ENCODE measurements at places on chromosomes 7 and 10.

GRCh38 chr10:20616056-20616671, 280.9 kb downstream of the NEBL start:
- no peak for DNase-seq

DNA sequence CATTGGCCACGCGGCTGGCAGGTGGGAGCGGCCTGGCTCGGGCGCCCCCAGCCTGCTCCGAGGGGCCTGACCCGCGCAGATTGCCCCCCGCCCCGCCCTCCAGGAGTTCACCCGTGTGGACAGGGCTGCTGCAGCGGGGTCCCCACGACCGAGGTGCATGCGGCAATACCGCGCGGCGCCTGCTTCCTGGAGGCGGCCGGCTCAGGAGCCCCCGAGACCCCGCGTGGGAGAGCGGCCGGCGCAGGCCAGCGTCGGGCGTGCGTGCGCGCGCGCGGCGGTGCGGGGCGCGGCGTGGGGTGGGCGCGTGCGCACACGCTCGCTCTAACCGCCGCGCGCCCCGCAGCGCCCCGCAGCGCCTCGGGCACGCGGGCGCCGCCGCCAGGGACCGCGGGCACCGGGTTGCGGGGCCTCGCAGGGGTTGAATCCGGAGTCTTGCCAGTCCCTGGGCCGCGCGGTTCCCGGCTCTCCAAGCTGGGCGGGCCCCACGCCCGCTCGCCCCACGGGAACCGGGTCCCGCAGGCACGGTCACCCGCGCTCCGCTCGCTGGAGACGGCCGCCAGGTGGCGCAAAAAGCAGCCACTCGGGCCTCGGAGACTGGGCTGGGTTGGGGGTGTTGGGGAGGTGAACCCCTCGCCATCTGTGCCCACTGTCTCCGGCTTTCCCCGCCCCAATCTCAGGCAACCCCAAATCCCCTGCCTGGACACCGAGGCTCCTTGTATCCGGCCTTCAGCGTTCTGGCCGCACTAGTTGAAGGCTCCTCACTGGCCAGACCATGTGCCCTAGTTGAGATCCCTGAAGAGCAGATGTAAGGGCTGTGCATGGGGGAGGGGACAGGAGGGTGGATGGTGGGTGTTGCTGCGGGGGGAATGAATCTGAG, 1.3 kb upstream of the ACHE start:
- peak; percentile 27 for DNase-seq

DNA sequence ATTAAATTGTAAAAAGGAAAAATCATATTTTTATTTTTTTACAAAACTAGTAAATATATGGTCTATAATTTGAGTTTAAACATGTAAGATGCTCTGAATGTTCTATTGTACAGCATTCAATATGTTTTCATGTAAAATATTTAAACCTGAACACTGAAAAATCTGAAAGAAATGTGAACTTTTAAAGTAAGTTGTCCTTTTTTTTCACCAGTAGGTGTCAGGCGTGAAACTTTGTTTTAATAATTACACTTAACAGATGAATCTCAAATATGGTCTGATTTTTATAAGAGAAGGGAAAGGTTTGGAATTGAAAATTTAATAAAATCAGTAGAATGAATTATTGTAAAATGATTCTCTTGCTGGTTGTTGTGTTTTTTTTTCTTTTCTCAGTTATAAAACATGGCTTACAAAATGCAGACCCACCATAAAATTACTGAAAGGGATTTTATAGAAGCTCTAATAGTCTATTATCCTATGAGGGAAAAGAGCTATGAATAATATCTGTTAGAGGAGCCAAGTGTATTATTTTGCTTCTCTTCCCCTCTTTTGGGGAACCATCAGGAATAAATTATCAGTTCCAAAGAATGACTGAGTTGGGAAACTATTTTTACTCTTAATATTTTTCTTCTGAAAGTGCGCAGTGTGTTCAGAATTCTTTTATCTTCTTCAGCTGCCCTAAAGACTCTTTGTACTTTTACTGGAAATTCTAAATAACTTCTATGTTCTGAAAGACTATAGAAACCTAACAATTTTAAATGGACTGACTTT, 217.7 kb upstream of the FZD1 start:
- no peak for DNase-seq

- DNase-seq = peak; percentile 37
These were observed 102.8 kb upstream of the ZNF438 start for GRCh38 chr10:31134311-31134952.

GRCh38 chr10:66982792-66983474, 57.1 kb downstream of the LRRTM3 start:
- DNase-seq = no peak

GRCh38 chr7:66176914-66177313, 28.2 kb upstream of the TPST1 start:
- no peak for DNase-seq

- DNase-seq = peak; percentile 83
These were observed 8.1 kb downstream of the DNAH11 start for GRCh38 chr7:21550821-21551531.

GRCh38 chr10:119291223-119291900, 84.0 kb downstream of the GRK5 start:
- no peak for DNase-seq

DNA sequence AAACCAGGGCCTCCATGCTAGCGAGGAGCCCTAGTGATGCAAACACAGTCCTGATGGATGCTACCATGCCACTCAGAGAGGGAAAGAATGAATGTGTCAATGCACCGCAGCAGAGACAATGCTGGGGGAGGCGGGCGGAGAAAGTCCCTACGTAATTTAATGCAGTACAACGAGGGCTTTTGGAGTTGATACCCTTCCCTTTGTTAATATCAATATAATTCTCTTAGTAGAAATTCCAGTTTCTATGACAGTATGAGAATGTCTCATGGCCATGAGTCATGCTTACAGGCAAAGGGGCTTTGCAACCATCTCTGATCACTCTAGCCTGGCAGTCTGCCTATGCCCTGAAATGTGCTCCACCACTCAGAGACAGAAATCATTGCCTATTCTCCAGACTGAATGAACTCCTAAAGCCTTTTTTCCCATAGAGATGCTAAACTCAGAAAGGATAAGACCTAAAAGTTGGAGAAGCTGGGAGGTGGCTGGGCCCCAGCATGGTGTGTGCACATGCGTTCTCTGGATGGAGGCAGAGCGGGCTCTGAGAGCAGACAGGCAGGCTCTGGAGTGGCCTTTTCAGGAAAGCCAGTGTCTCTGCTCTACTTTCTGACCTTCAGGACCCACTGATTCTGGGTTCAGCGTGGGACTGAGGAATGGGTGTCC, 20.3 kb upstream of the GIMAP2 start:
- DNase-seq = no peak

GRCh38 chr10:29595636-29596225, 39.0 kb downstream of the SVIL start:
- DNase-seq = peak; percentile 48

DNA sequence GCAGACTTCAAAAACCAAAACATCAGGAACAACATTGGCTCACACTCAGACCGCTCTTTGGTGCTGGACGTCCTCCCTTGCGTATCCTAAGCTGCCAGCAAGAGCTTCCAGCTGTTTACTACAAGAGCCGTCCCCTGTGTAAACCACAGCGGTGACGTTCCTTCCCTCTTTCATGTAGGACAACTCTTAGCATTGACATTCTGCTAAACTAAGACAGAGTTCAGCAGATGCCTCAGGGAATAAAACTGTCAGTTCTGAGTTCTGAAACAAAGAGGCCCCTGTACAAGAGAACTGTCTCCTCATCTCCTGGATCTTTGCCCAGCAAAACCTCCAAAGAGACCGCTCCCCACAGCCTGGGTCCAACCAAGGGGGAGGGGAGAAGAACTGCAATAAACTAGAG, 57.8 kb upstream of the OPALIN start:
- DNase-seq = peak; percentile 3

DNA sequence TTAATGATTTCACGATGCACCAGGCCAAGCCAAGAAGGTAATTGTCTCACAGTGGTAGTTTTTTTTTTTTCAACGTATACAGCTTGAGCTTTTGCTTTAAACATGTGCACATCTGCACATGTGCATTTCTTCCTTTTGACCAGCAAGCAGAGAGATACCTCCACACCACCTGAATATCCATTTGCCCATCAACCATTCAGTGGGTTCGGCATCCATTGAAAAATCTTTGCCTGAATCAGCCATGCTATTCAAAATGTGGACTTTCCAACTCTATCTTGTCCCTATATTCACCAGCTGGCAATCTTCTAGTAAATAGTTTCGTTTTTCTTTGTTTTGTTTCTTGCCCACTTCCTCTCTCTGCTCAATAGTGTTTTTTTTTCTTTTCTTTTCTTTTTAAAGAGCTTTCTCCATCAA, 7.7 kb upstream of the TRA2A start:
- DNase-seq = no peak

DNA sequence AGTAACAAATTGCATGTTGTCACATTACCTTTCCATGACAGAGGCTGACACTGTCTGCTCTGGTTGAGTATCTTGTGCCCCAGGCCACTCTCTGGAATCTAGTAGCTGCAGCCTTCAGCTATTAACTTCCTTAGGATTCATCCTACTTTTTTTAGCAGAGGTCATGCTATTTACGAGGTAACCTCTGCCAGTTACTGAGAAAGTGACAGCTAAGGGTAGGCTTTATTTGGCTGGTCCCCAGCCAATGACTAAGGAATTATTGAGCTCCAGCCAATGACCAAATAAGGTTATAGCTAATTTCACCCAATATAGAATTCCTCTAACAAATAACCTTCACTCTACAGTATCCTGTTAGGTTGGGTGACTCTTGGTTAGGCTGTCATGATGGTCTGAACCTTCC, 1361.7 kb downstream of the XPNPEP1 start:
- DNase-seq = no peak

GRCh38 chr10:42883993-42884983, 101.7 kb downstream of the BMS1 start:
- no peak for DNase-seq

DNA sequence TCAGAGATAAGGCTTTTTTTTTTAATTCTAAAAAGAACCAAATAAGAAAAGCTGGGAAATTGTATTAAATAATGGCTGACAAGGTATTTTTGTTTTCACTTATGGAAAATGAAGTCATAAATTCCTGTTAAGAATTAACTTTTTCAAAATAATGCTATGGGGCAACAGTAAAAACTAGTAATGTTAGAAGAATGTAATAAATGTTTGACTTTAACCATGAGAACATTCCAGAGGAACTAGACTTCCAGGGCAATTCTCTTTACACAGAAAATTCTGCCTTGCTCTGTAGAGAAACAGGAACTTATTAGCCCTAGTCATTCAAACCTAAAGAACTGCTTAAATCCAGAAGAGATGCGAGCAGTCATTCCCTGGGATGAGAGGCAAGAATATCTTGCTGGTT, 571.1 kb downstream of the IPMK start:
- DNase-seq = peak; percentile 80

DNA sequence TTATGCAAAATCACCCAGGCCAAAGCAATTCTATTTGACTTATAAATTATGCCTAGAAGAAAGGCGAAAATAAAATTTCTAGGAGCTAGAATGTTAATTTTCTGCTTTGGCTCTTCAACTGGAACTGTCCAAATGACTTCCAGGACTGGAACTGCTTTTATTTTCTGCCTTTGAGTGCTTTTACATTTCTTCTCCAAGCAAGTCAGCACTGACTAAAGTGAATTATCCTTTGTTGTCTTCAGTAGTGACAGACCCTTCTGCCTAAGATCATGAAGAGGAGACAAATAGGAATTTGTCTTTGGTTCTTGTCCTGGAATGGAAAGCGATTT, 255.9 kb downstream of the DNAJB9 start:
- DNase-seq = no peak

- no peak for DNase-seq
These were observed 3.0 kb upstream of the PSAP start for GRCh38 chr10:71854031-71854430.

DNA sequence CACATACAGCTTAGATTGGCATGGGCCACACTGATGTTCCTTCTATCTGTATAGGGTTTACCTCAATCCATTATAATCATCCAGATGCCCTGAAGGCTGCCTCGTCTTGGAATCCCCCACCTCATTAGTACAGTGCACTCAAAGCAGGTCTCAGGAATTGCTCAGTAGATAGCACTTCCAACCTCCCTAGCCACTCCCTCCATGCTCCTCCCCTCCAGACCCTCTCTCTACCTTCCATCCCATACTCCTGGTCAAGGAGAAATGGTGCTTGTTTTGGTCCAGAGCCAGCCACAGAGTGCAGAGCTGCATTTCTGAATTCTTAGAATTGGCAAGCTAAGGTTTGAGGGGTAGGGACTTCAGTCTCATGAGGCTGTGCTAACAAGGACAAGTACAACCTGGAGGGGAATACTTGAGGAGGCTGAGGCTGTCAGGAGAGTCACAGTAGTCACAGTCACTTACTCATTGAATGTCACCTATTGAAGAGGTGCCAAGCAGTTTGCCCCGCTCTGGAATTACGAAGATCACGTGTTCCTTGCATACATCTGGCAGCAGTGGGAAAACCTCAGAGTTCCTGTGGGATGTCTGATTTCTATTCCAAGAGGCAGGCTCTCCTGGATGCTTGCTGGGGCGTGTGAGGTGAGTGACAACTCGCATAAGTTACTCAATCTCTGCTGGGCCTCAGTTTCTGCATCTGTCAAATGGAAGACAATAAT, 60.7 kb upstream of the ZNF746 start:
- DNase-seq = peak; percentile 85

DNA sequence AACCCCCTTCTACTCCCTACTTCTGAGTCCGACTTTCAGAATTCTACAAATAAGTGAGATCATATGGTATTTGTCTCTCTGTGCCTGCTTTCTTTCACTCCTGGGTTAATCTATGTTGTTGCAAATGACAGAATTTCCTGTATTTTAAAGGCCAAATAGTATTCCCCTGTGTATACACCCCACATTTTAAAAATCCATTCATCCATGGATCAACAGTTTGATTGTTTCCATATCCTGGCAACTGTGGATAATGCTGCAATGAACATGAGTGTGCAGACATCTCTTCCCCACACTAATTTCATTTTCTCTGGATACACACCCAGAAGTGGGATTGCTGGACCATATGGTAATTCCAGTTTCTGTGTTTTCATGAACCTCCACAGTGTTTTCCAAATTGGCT, 225.8 kb upstream of the TCERG1L start:
- DNase-seq = no peak

GRCh38 chr7:119397156-119397555, 875.8 kb upstream of the KCND2 start:
- DNase-seq = no peak

DNA sequence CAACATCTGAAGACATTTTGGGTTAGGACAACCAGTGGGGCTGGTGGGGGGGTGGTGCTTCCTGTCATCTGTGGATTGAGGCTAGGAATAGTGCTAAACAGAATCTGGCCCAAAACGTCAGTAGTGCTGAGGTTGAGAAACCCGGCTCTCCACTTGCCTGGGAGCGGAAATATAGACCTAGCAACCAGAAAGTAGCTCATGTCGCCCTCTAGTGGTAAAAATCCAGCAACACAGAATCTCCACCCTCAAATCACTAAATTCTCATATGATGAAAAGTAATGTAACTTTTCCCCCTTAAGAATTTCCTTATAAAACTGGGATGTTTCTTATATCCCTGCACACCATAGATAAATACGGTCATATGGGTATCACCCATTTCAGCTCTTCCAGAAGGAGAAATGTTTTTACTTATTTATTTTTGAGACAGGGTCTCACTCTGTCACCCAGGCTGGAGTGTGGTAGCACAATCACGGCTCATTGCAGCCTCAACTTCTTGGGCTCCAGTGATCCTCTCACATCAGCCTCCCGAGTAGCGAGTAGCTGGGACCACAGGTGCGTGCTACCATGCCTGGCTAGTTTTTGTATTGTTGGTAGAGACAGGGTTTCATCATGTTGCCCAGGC, 34.4 kb downstream of the ZC3HAV1 start:
- peak; percentile 79 for DNase-seq

Measured in epithelial cell of esophagus (primary cell).